NCI-H2029 (cell line): ENCODE measurements at places on chromosomes 13 and 19.

- DNase-seq: no peak
These were observed 29.5 kb upstream of the POU2F2 start for GRCh38 chr19:42161616-42162263.

DNA sequence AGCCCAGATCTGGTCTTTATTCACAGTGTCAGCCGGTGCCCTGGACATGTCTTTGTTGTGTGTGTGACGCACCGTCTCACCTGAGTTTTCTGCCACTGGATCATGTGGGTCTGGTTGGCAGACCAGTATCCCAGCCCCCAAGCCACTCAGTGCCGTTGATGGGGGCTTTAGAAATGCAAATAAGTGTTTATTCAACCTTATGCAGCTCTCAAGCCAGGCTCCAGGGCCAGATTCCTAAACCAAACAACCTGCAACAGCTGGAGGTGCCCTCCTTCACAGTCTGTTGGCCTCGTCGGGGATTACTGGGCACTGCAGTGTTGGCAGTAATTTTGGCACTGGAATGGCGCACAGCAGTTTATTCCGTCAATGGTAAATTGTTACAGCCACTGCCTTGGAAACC, 21.6 kb downstream of the FAM124A start:
- peak; percentile 42 for DNase-seq

DNA sequence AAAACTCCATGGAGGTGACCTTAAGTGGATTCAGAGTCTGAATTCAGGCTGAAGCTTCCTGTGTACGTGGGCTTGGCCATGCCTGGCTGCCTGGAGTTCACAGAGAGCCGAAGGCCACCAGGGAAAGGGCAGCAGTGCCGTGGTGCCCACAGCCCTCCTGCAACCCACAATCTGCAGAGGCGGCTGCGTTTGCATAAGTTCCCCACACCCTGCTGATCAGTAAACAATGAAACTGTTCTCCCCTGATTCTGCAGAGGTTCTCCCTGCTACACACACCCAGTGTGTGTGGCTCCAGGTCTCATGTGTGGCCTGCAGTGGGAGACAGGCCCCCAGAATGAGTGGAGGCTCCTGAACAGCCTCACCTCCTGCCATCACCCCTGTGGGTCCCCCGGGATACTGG, 126.9 kb upstream of the SLC7A1 start:
- no peak for DNase-seq

DNA sequence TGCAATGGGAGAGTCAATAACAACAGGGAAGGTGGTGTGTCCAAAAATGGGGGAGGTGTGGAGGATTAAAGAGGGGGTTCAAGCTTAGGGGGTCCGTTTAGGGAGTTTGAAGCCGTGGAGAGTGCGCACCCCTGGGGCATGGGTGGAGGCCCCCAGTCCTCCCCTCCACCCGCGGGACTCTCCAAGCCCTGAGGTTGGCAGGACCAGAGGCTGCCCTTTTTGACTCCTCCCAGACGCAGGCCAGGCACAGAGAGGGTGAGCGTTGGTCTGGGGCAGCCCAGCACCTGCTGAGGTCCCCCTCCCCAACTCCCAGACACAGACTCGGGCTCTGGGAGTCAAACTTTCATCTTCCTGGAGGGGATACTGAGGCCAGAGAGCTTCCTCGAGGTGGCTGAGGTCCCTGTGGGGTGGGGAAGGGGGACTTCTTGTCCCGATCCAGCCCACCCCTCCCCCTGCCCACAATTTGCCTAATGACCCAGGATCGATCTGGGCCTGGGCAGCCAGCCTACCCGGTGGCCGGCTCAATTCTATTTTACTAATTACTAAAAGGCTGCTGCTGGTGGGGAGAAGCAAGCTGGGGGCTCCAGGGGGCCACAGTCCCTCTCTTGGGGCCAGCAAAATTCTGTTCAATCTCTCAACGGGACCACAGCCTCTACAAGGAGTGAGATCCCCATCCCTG, 2.8 kb upstream of the ONECUT3 start:
- no peak for DNase-seq

GRCh38 chr13:54357284-54357933, 1328.8 kb downstream of the OLFM4 start:
- no peak for DNase-seq

DNA sequence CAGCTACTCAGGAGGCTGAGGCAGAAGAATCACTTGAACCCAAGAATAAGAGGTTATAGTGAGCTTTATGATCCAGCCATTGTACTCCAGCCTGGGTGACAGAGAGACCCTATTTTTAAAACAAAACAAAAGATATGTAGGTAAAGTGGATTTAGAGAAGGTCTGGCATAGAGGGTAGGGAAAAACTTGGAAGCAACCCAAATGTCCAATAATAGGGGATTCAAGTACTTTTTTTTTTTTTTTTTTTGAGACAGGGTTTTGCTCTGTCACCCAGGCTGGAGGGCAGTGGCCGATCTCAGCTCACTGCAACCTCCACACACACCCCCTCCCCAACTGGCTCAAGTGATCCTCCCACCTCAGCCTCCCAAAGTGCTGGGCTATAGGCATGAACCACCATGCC, 5.8 kb upstream of the PAK4 start:
- DNase-seq: no peak

DNA sequence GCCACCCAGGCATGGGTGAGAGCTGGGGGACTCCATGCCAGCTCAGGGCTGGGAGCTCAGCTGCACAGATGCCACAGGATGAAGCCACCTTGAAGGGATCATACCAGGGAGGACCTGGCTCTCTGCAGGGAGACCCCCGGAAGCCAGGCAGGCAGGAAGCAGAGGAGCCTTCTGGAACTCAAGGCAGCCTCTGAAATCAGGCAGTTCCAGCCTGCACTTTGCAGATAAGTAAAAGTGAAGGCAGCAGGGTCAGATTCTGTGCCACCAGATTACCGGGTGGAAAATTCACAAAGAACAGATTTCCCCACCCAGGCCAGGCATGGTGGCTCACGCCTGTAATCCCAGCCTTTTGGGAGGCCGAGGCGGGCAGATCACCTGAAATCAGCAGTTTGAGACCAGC, 2.5 kb downstream of the TMEM259 start:
- DNase-seq: no peak

DNA sequence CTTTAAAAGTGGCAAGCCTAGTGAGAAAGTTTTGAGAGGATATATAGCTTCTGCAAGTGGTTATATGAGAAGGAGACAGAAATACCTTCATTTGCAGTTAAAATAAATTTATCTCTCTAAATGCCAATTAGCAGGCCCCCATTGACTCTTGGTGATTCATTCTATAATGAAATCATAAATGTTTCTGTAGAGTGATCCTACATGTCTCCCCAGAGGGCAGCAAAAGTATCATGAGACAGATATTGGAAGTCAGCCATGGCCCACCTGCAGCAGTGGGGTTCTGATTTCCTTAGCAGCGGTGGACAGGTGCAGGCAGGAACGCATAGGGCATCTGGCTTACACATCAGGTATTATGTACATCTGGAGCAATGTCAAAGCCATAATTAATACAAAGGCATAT, 385.4 kb upstream of the SLC10A2 start:
- DNase-seq: no peak

- DNase-seq: no peak
These were observed 1.2 kb upstream of the FLT1 start for GRCh38 chr13:28496188-28496564.

DNA sequence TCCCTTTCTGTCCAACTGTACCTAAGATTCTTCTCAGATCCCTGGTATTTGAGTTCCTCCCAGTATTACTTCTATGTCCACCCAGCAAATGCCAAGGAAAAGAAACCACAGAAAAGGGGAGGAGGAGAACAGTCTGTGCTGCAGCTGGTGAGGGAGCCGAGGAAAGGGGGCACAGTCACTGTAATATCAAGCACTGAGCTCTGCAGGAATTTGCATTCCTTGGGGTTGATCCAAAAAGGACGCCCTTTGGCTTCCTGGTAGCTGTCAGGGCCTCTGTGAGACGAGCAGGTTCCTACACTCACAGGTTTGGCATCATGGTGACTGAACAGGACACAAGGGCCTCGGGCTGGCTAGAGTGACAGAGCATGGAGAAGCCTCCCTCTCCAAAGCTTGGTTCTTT, 273.4 kb downstream of the NHLRC3 start:
- DNase-seq: no peak

DNA sequence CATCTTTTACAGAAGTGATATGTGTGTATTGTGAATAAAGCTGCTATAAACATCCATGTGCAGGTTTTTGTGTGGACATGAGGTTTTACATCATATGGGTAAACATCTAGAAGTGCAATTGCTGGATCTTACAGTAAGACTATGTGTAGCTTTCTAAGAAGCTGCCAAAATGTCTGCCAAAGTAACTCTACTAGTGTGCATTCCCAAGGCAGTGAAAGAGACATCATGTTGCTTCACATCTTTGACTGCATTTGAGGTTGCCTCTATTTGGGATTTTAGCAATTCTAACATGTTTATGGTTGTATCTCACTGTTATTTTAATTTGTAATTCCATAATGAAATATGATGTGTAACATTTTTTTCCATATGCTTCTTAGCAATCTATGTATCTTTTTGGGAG, 30.3 kb downstream of the SLITRK6 start:
- DNase-seq: no peak

DNA sequence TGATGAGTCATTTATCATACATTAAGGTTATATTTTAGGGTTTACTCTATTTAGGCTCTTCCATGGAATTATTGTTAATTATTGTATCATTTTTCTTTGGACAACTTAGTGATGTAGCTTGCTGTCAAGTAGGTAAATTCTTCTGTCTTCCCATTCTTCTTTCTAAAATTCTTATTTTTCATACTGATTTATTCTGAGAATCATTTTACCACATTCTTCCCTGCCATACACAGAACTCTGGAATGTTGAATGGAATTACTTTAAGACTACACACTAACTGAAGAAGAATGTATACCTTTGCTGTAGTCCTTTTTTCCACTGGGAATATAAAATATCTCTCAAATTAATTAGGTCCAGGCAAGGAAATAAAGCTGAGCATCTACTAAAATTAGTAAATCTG, 24.5 kb upstream of the SLC7A1 start:
- DNase-seq: no peak

GRCh38 chr13:88464851-88465250, 793.7 kb downstream of the SLITRK5 start:
- no peak for DNase-seq

- no peak for DNase-seq
These were observed 4.2 kb downstream of the CCDC8 start for GRCh38 chr19:46409191-46409590.

DNA sequence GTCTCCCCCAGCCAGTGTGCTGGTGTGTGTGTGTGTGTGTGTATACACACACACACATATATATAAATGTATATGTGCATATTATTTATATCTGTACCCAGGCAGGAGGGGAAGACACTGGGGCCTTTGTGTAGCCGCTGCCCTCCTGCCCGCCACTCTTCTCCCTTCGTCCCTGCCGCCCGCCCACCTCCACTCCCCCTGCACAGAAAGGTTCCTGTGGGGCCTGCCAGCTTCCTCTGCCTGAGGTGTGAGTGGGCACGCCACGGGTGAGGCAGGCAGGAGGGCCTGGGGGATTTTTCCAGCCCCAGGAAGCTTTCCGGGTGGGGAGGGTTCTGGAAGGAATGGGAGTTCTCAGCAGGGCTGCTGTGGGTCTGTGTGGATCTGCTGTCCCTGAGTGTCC, 6.9 kb downstream of the IRF2BP1 start:
- no peak for DNase-seq

GRCh38 chr19:20840371-20840770, 64.3 kb downstream of the ZNF66 start:
- no peak for DNase-seq
